ENCODE measurements at places on chromosomes 12 and 14.

GRCh38 chr12:76307083-76307482 is 41.1 kb downstream of the BBS10 start:
- no peak overlapping the region for H3K27ac ChIP-seq
- H3K27me3 ChIP-seq: no peaks in the 10 kb centered on the region
- no peak overlapping the region for H3K4me3 ChIP-seq
- no peaks in the 10 kb centered on the region for H3K4me1 ChIP-seq

DNA sequence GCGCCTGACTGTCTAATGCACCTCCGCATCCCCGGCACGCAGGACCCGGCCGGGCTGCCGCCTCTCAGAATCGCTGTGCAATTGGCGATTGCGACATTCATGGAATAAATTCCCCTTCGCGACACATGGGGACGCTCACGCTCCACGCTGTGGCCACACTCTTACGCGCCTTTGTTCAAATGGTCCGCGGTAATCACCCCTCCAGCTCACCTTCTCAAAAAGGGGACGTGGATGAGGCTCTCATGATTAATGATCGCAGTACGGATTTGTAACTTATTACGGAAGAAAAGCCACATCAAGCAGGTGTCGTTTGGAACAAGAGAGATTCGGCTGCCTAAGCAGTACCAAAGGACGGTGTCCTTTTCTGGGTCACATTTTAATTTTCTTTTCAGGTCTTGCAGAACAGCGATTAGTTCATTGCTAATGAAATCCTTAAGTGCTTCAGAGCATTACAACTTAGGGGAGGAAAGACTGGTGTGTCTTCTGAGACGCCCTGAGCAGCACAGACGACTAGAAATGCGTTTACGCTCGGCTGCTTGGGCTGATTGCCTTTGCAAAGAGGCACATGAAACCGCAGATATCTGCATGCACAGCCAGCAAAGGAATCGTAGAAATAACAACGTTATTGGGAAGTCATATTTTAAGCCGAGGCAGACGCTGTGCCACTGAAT is 37.3 kb upstream of the ADGRD1 start:
- DNase-seq: peak; percentile 62
- no peak overlapping the region for H3K27ac ChIP-seq
- H3K4me3 ChIP-seq: no peak overlapping the region
- no peaks in the 10 kb centered on the region for H3K4me1 ChIP-seq
- H3K36me3 ChIP-seq: no peaks in the 10 kb centered on the region

- H3K4me3 ChIP-seq: no peak overlapping the region
- no peak for DNase-seq
- H3K4me1 ChIP-seq: no peaks in the 10 kb centered on the region
- H3K36me3 ChIP-seq: no peaks in the 10 kb centered on the region
Observed at GRCh38 chr14:22147716-22148115, 441.3 kb downstream of the DAD1 start.

DNA sequence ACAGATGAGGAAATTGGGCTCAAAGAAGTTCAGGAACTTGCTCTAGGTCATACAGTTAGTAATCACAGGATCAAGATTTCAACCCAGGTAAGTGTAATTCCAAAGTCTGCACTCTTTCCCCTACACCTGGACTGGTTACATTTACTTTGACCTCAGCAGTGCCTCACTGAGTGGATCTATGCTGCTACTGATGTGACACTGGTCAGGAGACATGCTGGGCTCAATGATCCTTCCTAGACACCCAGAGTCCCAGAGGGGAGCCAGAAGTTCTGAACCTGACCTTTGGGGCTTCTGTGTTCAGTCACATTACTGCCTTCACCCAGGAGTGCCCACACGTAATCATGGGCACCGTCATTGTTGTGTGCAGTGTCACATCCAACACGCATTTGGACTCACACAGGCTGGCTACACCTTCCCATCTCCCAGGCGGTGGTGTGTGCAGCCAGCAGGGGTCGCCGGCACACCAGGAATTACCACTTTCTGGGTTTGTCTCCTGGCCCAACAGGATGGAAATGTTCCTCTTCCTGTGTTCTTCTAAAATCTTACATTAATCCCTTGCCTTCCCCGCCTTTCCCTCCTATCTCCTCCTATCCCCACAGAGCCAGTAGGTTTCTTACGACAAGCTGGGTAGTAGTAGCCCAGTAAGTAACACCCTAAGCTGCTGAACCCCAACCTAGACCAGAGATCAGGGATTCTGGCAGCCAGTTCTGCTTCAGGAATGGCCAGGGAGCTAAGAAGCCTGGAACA is 25.6 kb downstream of the CALCOCO1 start:
- H3K4me1 ChIP-seq: peaks cover 5% of the 10 kb centered on the region
- peaks cover 60% of the 10 kb centered on the region for H3K27me3 ChIP-seq
- H3K4me3 ChIP-seq: no peak overlapping the region
- DNase-seq: peak; percentile 75
- no peak overlapping the region for H3K27ac ChIP-seq

- H3K36me3 ChIP-seq: no peaks in the 10 kb centered on the region
- H3K27ac ChIP-seq: no peak overlapping the region
- no peak overlapping the region for H3K4me3 ChIP-seq
- no peaks in the 10 kb centered on the region for H3K4me1 ChIP-seq
- no peak for DNase-seq
Observed at GRCh38 chr14:58121530-58122186, 30.4 kb downstream of the ARMH4 start.

GRCh38 chr12:132067182-132067581 is 76.9 kb downstream of the DDX51 start:
- no peak for DNase-seq
- no peak overlapping the region for H3K27ac ChIP-seq
- no peak overlapping the region for H3K4me3 ChIP-seq

GRCh38 chr12:116062698-116063097 is 214.8 kb downstream of the MED13L start:
- no peak overlapping the region for H3K4me3 ChIP-seq
- H3K27me3 ChIP-seq: no peaks in the 10 kb centered on the region
- H3K27ac ChIP-seq: no peak overlapping the region
- peaks cover 40% of the 10 kb centered on the region for H3K4me1 ChIP-seq

Measured in heart left ventricle (tissue), 16 donors.